AG08395 (cell line): ENCODE measurements at places on chromosomes 4 and X.
A peak's percentile ranks its signal among the peaks of the same experiment; 100 is the strongest.

DNA sequence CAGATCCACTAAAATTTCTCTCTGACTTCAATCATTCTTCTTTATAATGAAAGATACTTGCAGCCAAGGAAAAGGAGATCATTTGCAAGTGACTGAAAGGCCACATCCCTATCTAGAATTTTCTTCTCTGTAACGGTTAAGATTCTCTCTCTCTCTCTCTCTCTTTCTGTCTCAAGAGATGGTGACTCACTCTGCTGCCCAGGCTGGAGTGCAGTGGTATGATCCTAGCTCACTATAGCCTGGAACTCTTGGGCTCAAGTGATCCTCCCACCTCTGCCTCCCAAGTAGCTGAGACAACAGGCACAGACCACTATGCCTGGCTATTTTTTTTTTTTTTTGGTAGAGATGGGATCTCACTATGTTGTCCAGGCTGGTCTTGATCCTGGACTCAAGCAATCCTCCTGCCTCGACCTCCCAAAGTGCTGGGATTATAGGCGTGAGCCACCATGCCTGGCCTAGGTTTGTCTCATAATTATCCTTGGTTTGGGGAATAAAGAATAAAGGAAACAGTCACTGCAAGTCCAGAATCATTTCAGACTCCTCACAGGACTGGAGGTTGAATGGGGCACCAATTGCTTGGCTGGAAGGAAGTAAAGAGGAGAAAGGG lies 33.3 kb upstream of the GALNT7 start:
- no peak for DNase-seq

- no peak for DNase-seq
Observed at GRCh38 chr4:157226035-157226434, 5.5 kb downstream of the GRIA2 start.

DNA sequence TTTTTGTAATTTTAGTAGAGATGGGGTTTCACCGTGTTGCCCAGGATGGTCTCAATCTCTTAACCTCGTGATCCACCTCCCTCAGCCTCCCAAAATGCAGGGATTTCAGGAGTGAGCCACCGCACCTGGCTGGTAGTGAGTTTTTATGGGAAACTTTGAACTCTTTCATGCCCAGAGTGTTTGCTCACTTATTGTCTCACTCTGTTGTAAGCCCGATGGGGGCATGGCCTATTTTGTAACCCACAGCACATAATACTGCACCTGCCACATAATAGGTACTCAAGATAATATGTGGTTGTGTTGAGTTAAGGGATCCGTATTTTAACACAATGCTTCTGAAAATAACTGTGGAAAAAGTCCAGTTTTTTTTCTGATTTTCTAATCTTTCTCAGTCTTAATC lies 109.6 kb upstream of the GIMD1 start:
- DNase-seq = no peak

DNA sequence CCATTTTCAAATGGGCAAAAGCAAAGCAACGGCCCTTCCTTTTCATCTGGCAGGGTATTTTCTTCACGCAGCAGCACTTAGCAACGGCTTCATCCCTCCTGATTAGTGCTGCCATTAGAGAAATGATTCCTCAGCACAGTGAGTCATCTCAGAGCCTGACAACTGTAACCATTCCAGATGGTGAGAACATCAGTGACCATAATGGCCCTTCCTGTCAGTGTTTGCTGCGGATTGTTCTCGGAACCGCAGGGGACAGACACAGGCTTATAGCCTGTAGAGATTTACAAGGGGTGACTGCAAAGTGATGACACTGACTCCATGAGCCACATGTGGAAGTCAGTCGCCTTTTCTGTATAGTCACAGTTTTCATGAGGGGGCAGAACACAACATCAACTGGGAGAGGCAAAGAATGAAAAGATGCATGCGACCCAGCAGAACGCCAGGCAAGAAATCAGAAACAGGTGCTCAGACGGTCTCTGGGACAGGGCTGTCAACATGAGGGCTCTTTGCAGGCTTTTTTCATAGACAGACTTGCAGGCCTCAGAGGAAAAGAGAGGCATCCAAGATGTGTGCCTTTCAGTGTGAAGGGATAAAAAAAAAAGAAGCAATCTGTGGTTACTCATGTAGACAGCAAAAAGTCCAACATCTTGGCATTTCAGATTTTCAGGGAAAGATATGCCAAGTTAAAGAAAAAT lies 69.9 kb upstream of the FBXW7 start:
- peak; percentile 93 for DNase-seq

GRCh38 chr4:110988722-110989121 lies 365.8 kb upstream of the PITX2 start:
- DNase-seq = no peak

DNA sequence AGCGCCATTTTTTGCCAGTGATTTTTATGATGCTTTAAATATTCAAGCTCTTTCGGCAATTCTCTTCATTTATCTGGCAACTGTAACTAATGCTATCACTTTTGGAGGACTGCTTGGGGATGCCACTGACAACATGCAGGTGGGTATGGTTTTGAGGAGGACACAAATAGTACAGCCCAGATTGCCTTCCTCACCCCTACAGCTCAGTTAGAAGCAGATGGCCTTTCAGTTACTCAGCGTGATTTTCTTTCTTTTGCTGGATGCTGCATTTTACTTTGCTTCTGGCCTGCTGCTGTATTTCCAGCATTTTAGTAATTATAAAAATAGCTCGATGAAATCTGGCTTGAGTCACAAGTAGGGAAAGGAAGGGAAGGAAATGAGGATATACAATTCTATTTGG lies 114.7 kb downstream of the SLC4A4 start:
- no peak for DNase-seq

DNA sequence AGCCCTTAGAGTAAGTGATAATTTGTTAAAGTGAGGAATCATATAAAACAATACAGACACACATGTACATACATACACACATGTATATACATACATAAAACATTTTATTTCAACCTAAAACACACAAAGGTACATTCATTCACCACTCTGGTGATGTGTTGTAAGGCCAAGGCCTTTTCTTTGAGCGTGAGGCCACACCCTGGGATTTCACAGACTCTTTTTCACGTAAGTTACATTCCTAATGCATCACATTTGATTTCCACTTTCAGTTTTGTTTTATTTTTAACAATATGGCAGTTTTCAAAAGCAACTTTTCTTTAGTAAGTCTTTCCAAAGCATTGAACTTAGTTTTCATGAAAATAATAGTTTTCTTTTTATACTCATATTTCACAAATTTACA lies 170.7 kb downstream of the COL4A6 start:
- no peak for DNase-seq

DNA sequence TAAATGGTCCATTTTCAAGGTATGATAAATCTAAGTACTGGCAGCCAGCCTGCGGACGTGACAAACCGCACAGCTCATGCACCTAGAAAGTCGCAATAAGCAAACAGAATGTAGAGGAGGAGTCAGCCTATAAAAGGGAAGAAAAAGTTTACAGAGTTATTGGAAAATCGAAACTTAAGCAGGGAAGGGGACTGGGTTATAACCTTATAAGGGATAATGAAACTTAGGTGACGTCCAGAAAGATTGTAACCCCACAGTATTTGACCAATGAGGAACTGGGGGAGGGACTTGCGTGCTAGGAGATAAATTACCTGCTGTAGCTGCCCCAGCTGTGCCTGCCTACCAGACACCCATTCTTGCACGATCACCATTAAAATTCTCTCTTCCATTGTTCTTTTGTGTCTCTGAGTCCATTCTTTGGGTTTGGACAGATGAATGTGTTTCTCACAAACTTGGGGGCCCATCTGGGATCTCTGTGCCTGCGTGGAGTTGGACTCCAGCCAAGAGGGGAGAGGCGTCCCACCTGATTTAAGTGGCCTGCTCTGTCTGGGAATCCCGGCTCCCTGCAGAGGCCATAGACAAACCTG lies 61.0 kb downstream of the ZCCHC12 start:
- DNase-seq = no peak

DNA sequence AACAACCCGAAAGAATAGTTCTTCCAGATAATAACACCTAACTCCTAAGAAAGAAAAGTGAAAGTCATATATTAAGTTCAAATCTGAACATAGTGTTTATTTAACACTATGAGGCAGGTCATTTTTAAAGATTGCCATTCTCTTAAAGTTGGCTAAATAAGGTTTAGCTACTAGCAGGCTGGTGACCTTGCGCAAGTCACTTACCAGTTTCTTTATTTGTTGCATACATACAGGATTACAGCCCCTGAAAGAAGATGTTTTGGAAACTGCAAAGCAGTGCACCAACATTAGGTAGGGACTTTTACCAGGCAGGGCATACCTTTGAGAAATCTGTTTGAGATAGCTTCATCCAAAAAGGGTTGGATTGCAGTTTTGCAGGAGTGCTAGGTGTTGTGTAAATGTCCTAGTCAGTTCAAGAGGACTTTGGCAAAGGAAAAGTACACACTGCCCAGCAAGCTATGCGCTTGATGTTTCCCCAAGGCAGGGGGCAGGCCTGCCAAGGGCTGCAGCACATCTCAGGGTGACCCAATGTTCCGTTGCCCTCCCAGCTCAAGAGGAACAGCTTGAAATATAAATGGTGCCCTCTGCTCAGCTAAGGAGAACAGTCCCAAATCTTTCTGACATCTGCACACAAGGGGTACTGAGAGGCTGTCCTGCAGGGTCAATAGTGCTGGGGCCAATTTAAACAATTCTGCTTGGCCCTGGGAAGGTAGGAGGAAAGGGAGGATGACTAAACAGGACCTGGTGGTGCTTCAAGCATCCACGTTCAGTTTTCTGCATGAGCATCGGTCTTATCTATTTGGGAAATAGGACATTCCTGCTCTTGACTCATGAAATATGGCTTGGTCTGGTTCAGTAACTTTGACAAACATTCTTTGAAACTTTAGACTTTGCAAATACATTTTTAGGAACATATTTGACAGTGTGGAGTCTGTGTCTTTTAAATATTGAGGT lies 130.8 kb downstream of the COL4A6 start:
- DNase-seq = no peak

- DNase-seq = no peak
Observed at GRCh38 chr4:82482387-82482786, 52.0 kb downstream of the ENOPH1 start.

- DNase-seq = no peak
Observed at GRCh38 chr4:118889312-118889691, 648 bp downstream of the SYNPO2 start.

DNA sequence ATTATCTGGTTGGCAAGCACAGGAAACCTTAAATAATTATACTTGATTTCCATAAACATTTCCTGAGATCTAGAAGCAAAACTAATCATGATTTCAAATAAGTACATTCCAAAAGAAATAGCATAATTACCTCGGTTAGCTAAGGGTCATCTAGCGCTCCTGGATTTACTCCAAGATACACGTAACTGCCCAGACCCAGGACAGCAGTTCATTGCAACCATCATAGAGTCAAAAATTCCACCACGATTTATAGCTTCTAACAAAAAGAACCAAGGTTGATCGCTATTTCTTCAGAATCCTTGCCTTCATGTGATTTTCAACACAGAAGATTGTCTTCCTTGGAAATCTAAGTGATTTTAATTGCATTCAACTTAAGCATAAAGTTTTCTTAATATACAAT lies 1235.5 kb upstream of the TENM3 start:
- DNase-seq = no peak

DNA sequence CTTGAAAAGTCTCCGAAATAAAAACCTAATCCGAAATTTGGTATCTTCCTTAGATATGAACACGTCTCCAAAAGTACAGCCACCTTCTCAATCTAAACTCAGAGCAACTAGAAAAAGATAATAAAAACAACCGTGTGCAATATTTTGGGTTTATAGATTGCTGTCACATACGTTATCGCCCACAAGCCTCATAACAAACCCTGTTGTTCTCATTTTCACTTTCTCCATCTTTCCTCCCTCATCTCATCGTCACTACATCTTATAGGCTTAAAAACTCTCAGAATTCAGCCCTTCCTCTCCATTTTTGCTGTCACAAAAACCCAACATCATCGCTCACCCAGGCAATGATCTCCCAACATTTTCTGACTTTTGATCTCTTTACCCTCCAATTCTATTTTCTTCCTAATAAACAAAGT lies 448 bp upstream of the SCFD2 start:
- no peak for DNase-seq

DNA sequence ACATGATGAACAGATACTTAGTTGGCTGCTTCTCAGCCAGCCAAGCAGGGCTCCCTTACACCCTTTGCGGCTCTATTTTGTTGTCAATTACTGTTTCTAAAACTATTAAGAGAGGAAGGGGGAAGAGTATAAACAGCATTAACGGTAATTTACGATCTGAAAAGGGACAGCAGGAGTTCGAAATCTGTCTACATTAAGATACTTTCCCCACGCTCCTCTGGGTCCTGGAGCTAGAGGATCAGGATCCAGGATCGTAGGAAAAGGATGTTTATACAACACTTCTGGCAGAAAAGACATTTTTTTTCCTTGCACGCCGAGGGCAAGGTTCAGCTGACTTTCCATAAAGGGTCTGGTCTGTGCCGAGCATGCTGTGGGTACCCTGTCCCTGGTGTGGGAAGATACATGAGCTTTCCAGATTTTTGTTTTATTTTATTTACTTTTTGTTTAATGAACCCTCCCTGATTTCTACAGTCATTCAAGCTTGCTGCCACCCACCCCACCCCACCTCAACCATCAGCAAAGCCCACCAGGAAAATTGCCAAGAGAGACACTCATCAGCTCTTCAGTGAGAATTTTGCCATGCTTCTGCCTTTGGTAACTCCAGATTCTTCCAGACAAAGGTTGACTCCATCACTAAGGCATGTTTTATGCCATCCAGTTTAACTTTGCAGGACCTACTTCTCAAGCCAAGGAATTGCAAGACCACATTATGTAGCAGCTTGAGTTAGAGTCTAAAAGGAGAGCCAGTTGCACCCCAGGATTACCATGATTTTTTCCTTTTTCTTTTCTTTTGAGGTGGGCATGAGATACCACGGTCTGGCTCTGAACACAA lies 188.1 kb downstream of the QDPR start:
- DNase-seq = peak; percentile 31
